ENCODE measurements at places on chromosomes 11 and 22. TPM values are rescaled to one million over a fixed set of nuclear protein-coding genes. Genes with fewer than 3 reads are reported as not detected.

The GALNT18 gene
- total RNA-seq: 2.0 TPM

The RAPSN gene
- total RNA-seq: not detected

The SAA2 gene
- total RNA-seq: not detected

The OR2AG2 gene
- not detected for total RNA-seq

The OR2AT4 gene
- not detected for total RNA-seq

The YWHAH gene
- total RNA-seq: 143 TPM

The OR10V1 gene
- not detected for total RNA-seq

The SLC25A45 gene
- 18.5 TPM for total RNA-seq

The PACSIN3 gene
- 17.1 TPM for total RNA-seq

The OR56A4 gene
- total RNA-seq: not detected

The KRTAP5-1 gene
- not detected for total RNA-seq

The LINC01488 gene
- total RNA-seq: not detected

The OR52H1 gene
- total RNA-seq: 0.23 TPM

The FAM180B gene
- 0.18 TPM for total RNA-seq

The SPI1 gene
- 0.20 TPM for total RNA-seq

The KLHL35 gene
- not detected for total RNA-seq

The LAMTOR1 gene
- 60.0 TPM for total RNA-seq

The RIMBP3B gene
- 0.07 TPM for total RNA-seq

The FOLR2 gene
- total RNA-seq: not detected

The APOL3 gene
- 46.4 TPM for total RNA-seq

The OR4A16 gene
- total RNA-seq: not detected

The PLAAT2 gene
- total RNA-seq: not detected

The DLG2 gene
- 5.4 TPM for total RNA-seq

The FGF3 gene
- not detected for total RNA-seq

The SMC1B gene
- 0.80 TPM for total RNA-seq

The EXT2 gene
- 24.3 TPM for total RNA-seq

The RASSF7 gene
- 13.3 TPM for total RNA-seq

The GGTLC2 gene
- total RNA-seq: not detected

The GAL gene
- 3.5 TPM for total RNA-seq

The MMP7 gene
- total RNA-seq: not detected

The OR51E2 gene
- total RNA-seq: not detected

The PANX3 gene
- total RNA-seq: not detected

The KIRREL3 gene
- total RNA-seq: not detected

The RIMBP3C gene
- total RNA-seq: 0.33 TPM

The SEC14L3 gene
- total RNA-seq: not detected

The GAB4 gene
- not detected for total RNA-seq

The C11orf86 gene
- not detected for total RNA-seq

The PAFAH1B2 gene
- total RNA-seq: 63.4 TPM

The OR5A1 gene
- total RNA-seq: not detected

The OR52I2 gene
- total RNA-seq: not detected

The RNF169 gene
- total RNA-seq: 14.2 TPM

The APLNR gene
- not detected for total RNA-seq

The OR2AG1 gene
- not detected for total RNA-seq

The CECR2 gene
- 0.18 TPM for total RNA-seq

The OR51E1 gene
- total RNA-seq: not detected

The CNTN5 gene
- not detected for total RNA-seq

The CEP126 gene
- total RNA-seq: 1.8 TPM

The MMP27 gene
- not detected for total RNA-seq

The VPS51 gene
- total RNA-seq: 101 TPM

The OR52E8 gene
- not detected for total RNA-seq
